ENCODE measurements at places on chromosomes 1 and 21.

DNA sequence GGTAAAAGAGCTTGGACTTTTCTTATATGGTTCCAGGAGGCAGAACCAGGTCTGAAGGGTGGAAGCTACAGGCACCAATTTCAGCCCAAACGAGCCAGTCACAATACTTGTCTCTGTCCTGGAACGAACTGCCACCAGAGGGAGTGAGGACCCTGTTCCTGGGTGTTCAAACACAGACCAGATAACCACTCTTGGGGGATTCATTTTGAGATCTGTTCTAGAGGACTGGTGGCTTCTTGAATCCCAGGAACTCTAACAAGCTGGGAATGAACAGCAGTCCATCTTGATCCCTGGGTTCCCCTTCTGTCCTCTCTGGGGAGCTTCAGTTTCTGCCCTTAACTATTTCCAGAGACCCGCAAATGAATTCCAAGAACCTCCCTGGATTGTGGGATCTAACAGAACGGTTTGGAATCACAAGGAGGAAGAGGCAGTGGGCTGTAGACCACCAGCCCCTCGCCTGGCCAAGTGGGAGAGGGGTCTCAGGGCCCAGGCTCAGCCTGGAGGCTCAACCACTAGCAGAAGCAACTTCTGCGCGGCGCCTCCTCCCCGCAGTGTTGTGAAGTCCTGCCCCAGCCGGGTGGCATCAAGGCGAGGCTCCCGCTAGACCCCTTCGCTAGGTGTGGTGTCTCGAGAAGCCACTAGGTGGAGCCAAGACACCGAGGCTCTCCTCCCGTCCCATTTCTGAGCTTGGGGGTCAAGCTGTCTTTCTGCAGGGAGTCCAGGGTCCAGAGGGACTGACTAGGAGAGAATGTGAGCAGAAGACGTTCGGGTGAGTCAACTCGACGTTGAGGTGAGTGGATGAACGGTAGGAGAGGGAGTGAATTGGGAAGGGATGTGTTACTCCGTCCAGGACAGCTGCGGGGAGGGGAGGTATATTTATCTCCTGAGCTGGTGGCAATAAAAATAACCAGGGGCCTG is 12.1 kb upstream of the NES start:
- peak; percentile 78 for DNase-seq

DNA sequence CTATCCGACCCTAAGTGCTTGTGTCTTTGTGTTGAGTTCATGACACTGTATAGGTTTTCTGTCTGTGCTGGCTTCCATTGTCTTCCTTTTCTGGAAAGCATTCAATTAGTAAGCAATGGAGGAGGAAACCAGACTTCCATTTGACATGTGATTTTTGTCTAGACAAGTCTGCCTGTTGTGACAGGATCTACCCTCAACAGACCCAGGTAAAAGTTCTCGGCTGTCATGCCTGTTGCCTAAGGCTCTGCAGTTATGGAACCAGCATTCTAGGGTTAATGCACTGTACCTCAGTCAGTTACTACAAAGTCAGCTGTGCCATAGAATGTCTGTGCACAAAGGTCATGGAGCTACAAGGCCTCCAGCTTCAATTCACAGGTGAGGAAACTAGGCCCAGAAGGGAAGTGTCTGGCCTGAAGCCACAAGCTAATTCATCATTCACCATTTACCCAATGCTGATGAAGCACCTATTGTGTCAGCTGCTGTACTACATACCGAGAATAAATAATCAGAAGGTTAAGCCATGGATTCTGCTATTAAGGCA is 72.3 kb downstream of the PLPP3 start:
- DNase-seq, result no peak

DNA sequence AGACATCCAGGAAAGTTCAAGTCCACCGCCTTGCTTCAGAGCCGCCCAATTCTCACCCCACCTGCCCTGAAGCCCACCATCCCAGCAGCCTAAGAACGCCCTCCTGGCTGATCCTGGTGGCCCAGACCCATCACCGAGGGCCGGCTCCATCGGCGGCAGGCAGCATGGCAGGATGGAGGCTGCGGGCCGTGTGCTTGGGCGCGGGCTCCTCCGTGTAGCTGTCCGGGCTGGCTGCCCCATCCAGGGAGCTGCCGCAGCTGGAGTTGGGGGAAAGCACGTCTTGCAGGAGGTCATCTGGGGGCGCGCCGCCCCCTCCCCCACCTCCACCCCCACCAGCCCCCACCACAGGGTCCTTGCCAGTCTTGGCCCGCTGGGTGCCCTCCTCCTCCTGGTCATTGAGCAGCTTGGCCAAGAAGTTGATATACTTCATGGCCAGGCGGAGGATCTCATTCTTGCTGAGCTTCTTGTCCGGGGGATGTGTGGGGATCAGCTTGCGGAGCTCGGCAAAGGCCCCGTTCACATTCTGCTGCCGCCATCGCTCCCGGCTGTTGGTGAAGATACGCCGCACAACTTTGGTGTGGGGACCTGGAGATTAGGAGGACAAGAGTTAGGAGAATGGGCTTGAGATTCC is 12.3 kb downstream of the TAL1 start:
- DNase-seq, result no peak

DNA sequence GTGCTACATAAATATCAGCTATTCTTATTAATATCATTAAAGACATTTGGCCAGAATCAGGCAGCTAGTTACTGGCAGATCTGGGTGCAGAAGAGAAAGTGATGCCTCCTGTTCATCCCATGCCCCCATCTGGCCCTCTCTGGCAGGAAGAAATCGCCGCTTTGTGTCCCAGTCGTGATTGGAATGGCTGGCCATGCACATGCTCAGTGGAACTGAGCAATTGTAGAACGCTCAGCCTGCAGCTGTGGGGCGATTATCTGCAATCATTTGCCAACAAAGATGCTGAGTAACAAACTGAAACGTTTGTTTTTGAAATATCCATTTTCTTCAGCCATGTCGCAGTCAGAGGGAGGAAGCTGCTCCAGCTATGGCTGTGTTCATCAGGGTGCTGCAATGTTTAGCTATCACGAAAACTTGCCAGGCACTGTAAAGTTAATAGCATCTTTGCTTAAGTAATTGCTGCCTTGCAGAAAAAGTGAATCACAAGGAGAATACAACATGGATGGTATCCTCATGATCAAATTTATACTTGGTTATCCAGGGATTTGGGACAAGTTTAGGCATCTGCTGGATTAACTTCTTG is 36.5 kb downstream of the NGF start:
- no peak for DNase-seq

DNA sequence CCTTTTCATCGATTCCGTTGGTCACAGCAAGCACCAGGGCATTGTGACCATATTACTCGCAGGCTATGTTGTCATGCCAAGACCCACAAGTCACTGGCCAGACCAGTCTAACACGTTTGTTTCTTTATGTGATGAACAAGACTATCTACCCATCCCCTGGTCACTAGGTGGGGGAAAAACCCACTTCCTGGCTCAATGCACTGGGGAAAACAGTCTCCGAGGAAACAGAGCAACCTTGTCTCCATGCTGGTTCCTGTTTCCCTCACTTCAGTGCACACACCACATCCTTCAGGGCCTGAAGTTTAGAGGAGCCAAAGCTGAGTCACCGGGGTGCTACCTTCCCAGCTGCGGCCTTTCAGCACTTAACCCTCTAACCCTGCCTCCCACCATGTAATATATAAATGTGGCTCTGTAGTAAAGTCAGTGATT is 20.9 kb downstream of the ERICH3 start:
- no peak for DNase-seq

- DNase-seq, result no peak
These were observed 51.2 kb upstream of the TIAM1 start for GRCh38 chr21:31395268-31395667.

GRCh38 chr1:76640092-76640491 is 227.2 kb upstream of the ST6GALNAC5 start:
- no peak for DNase-seq

DNA sequence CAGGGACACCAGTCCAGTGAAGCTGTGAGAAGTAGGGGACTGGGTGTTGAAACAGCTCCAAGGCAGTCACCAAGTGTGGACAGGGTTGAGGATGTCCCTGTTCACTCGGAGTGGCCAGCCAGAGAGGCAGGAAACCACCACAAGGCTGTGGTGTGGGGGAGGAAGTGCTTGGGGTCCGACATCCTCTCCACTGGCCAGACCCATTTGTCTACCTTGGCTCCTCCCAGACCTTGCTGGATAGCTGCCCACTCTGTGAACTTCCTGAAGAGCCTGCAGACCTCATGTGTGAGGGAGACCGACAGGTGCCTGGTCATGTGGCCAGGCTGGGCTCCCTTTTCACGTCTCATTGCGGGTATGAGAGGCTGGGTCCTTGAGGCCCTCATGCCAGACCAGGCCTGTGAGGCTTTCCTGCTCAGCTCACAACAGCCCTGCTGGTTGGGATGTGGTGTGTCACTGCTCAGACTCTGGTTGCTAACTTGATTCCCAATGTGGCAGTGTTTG is 21.8 kb downstream of the CYP4B1 start:
- DNase-seq, result no peak

DNA sequence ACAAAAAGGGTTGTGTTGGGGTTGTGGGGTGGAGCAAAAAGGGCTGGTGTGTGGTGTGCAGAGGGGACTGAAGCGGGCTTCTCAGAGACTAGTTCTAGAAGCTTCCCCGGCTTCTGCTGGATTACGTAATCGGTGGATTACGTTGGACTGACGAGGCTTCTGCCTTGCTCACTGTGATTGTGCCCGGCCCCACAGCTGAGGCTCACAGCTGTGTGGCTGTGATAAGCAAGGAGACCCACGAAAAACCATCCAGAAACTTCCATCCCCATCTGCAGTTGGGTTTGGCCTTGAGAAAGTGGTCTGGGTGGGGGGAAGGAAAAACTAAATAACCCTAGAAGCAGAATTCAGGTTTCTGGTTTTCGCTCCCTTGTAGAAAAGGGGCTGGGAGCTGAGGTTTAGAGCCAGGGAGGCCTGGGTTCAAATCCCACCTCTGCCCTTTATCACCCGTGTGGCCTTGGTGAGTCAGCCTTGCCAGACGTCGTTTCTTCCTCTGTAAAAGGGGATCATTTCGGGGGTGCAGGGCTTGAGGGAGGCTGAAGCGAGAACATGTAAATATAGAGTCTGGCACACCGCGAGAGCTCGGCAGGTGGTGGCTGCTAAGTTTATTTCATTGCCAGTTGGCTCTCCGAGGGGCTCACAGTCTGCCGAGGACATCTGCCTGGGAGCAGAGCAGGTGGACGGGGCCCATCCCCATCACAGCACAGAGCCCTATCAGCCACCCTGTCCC is 30.4 kb upstream of the DISP3 start:
- DNase-seq, result no peak

DNA sequence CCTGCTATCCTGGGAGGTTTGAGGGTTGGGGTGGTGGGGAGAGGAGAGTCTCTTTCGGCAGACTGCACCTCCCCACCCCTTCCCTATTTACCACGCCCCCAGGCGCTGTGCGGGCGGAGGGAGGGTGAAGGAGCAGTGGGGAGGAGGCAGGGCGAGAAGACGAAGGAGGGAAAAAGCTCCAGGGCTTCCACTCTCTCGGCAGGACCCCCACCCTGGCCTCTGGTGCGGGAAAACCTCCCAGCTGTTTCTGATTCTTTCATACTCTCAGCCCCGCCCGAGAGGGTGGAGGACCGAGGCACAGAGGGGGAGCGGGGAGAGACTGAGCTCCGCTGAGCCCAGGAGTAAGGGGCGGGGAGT is 866 bp upstream of the WNT2B start:
- DNase-seq, result peak; percentile 21

GRCh38 chr1:43766818-43767525 is 59.6 kb downstream of the ST3GAL3 start:
- DNase-seq, result no peak

- peak; percentile 18 for DNase-seq
These were observed 183.1 kb upstream of the IVNS1ABP start for GRCh38 chr1:185500001-185500626.

DNA sequence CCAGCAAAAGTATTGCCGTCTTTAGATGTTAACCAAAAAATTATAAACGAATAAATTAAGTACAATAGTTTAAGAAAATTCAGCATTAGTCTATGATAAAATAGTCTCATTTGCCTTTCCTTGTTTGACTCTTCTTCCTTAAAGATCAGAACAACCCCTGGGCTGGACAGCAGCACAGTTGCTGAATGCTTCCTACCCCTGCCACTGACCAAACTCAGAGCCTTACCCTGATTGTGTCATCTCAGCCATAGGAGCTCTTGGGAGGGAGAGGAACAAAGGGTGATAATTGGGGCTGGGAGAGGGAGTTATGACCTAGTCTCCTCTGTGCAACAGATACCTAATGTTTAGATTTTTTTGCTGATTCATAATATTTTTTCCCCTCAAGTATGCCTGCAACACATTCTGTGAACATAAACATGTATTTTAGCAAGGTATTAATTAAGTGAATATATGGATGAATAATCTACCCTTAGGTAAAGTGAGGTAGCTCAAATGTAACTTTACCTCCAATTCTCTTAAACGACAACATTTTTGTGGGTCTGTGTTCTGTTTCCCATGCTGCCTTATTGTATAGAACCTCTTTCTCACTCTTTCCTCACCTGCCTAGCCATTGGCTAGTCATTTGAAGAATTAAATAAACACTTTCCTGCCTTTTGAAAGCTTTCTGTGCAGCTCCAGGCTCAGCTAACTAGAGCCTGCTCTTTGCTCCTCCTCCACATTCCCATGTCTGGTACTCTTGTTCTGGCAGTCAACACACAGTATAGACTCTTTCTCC is 46.1 kb downstream of the FGGY start:
- no peak for DNase-seq

DNA sequence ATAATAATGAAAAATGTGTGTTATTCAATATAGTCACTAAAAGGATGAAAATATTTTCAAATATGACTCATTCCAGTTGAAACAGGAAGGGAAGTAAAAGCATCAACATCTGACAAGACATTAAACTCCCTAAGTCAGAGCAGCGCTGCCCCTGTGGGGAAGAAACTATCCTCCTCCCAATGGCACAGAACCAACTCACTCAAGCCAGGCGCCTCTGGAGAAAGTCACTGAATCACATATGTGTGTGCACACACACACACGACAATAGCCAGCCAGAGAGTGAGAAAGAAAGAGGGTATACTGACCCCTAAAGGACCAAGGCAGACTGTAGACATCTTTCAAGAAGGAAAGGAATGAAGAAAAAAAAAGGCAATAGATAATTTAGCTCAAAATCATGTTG is 126.9 kb downstream of the SETD4 start:
- no peak for DNase-seq

DNA sequence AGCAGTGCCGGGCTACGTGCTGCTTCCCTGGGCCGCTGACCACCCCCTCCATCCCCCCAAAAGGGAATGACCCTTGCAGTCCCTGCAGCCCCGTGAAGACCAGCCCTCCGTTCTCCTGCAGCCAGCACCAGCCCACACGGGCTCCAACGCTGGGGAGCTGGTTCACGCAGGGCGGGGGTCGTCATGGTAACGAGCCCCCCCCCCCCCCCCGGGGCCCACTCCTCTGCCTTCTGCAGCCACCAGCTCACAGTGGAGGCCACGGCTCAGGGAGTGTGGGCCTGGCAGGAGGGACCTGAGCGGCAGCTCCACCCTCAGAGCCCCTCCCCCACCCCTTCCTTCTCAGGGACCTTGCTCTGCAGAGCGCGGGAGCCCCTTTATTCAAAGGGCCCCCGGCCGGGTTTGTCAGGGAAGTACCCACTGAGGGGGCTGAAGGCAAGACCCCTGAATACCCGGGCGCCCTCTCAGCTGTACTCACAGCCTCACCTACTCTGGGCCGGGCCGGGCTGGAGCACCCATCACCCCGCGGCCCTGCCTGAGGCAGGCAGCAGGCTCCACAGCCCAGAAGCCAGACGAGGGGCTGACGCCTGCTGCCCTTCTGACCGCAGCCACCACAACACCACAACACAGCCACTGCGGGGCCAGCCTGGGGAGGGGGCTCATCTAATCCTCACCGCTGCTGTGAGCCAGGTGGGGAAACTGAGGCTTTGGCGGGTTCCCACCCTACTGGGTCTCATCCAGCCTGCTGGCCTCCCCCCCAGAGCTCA is 12.6 kb downstream of the MEGF6 start:
- DNase-seq, result no peak

GRCh38 chr1:201570886-201571624 is 32.1 kb downstream of the NAV1 start:
- no peak for DNase-seq

Measured in stimulated activated CD4-positive, alpha-beta T cell treated with anti-CD3 and anti-CD28 coated beads, Interleukin-4, amount 100 ng/mL, for 24 hours (primary cell).